ENCODE measurements at places on chromosomes 6 and 20.

DNA sequence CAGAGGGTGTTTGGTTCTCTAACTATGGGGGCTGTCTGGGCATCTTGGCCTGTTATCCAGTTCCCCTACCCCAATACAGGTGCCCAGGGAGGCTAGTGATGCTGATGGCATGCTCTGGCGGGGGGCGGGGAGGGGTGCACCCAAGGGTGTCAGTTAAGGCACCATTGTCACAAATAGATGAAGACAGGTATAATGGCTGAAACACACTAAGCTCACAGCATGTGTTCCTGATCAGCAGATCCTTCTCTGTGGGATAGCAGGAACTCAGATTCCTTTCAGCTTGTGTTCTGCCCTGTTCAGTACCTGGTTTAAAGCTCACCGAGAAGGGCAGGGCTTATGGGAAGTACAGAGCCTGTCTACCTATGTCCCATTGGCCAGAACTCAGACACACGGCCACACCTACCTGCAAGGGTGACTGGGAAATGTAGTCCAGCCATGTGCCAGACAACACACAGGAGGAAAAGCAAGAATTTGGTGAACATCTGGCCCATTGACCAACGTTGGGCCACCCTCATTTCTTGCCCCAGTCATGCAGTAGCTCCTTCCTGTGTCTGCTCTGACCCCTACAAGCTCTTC lies 3.4 kb upstream of the RSPO4 start:
- no peak for DNase-seq

GRCh38 chr6:113115196-113115595 lies 741.9 kb upstream of the MARCKS start:
- DNase-seq = no peak

GRCh38 chr6:118764766-118765165 lies 113.4 kb upstream of the CEP85L start:
- no peak for DNase-seq

DNA sequence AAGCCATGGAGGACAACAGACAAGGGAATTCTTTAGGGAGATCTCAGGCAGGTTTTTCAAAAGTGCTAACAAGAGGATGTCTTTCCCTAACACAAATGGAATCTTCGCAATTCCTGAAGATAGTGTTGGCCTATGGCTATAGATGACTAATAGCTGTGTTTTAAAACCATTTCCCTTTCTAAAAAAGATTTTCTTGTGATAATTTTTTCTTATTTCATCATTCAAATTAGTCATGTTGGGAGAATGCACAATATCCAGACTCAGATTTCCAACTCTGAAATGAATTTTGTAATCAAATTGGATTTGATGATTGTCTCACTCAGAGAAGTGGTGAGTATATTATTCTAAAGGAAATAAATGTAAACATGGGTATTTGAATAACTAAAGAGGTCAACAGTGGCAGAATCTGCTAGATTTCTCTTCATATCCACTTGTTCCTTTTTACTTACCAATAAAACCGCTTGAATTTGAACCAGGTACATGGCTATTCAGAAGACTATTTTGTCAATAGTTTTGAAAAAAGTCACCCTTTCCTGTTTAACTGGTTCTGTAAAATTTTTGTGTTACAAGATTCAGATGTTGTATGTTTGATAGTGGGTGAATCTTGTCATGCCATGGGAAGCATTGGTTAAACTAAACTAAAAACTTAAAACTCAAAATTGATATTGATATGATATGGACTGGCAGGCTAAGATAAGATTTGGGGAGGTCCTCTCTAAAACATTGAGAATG lies 1223.7 kb upstream of the EYS start:
- DNase-seq = no peak

- no peak for DNase-seq
Measured at GRCh38 chr6:131828080-131828479, 20.3 kb downstream of the ENPP1 start.
